Smooth muscle cell of the brain vasculature (primary cell): ENCODE measurements at places on chromosomes 6 and 20.

GRCh38 chr6:165641672-165642156 is 21.3 kb downstream of the PDE10A start:
- no peak for DNase-seq

DNA sequence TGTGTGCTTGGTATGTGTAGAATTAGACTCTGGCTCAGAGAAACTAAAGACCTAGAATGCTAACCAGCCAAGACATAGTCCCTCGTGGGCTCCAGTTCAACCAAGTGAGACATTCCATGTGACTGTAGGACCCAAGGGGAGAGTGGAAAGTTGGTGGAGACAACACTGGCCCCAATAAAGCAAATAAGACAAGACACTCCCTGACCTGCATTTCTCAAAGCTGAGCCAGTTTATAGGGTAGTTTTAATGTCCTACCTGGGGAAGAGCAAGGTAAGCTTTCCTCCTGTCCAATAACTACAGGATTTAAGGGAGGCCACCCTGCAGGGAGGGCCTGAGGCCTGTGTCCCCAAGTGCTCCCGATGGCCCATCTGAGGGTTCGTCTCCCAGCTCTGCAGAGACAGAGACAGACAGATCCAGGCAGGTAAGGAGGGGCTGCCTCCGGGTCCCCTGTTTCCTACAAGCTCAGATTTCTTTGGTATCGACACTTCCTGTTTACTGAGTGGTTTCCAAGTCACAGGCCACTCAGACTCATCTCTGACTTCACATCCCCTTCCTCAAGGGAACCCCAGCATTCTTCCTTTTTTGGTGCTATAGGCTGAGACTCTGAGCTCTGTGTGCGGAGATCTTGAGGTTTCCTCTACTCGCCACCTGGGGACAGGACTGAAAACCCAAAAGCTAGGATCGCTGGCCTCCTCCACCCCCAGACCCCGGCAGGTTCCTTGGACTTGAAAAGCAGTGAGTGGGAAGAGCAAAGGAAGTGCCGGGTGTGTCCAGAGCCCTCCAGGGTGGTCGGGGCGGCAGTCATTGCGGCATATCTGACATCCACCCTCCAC is 92.4 kb downstream of the PRND start:
- no peak for DNase-seq

GRCh38 chr6:90477366-90477765 is 109.5 kb downstream of the MAP3K7 start:
- DNase-seq, result no peak

GRCh38 chr20:11331096-11331495 is 586.6 kb upstream of the BTBD3 start:
- DNase-seq, result no peak

DNA sequence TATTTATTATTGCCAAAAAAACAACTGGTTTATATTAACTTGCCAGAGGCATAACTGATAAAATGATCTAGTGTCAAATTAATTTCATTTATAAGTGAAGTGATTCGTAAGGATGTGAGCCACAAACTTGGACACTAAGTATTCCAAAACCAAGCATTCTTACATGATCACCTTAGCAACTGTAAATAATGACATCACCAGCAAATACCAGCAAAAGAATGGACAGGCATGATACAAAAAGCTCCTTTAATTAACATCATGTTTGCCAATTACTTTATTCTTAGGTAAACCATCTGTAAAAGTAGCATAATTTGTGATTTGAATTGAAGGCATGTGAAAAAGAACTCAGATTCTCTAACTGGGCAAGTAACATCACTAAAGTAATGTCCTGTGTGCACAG is 17.2 kb upstream of the FNDC1 start:
- DNase-seq, result no peak

- no peak for DNase-seq
Observed at GRCh38 chr20:52921340-52921739, 50.8 kb upstream of the TSHZ2 start.

GRCh38 chr6:18978337-18979128 is 591.4 kb downstream of the RNF144B start:
- DNase-seq, result no peak

GRCh38 chr6:122063076-122063475 is 336.4 kb upstream of the HSF2 start:
- DNase-seq, result no peak

DNA sequence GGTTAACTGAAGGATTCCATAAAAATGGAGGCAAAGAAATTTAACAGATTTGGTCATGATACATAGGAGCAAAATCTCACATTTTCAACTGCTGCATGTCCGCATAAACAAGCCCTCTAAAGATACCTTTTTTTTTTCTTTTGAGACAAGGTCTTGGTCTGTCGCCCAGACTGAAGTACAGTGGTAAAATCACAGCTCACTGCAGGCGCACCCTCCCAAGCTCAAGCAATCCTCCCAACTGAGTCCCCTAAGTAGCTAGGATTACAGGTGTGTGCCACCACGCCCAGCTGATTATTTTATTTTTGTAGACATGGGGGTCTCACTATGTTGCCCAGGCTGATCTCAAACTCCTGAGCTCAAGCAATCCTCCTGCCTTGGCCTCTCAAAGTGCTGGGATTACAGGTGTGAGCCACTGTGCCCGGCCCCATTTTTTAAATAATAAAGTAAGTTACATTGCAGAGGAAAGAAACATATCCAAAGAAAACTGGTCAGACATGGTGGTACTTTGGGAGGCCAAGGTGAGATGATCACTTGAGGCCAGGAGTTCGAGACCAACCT is 13.7 kb downstream of the MDN1 start:
- no peak for DNase-seq

- DNase-seq, result no peak
Observed at GRCh38 chr6:13268913-13269518, 59.3 kb downstream of the TBC1D7 start.

DNA sequence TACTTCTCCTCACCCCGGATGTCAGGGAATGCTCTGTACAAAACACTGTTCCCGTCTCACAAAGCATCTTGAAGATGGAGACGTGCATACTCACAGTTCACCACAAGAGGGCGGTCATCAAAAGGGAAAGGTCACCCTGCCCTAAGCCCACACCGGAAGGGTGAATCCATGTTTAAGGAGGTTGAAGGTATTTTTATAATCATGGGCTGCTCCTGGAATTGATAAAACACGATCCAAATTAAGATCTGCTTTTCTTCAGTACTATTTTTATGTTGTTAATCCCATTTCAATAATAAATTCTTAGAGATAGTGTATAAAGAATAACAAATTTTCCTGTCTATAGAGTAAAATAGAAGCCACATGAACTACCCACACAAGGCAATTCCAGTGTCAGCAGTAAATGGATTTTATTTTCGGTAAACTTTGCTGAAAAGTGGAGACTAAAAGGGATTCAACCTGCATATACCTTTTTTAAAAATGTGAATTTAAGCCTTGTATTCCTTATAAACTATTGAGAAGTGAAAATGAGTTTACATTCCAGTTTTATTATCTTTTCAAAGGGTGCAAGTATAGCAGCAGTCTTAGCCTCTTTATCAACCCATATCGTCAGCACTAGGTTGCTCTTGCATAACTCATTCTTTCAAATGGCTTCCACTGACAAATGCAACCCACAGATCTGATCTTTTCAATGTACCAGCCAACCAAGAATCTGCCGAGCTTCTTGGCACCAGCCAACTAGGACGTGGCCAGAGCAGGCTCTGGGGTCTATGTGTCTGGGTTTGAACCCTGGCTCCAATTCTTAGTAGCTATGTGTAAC is 79.7 kb upstream of the MBOAT1 start:
- DNase-seq, result peak; percentile 71

DNA sequence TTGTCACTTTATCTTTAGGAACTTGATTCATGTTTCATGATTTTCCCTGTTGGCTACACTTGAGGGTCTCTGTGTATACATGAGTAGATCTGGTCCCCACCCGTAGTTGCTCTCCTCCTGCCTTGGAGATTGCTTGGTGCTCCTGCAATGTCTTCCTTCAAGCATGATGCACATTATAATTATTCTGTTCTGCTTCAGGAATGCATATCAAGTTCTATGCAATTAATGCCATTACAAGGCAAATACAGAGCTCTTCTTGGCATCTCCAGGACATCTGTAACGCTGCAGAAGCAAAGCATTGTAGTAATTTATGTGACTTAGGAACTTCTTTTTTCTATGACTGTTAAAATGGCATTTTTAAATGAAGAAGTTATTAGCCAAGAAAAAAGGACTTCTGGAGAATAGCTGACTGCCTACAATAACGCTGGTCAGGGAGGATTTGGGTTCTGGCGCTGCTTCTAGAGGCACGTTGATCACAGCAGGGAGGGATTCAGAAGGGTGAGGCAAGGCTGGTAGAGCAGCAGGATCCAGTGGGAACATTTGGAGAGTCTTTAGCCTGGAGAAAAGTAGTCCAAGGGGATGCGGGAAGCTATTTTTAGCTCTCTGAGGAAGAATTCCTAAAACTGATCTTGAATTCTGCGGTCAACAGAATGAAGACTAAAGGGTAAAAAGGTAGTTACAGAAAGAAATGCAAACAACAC is 203.6 kb downstream of the PLCB1 start:
- no peak for DNase-seq

GRCh38 chr6:7848229-7848628 is 62.4 kb downstream of the TXNDC5 start:
- DNase-seq, result no peak

GRCh38 chr20:2688041-2688591 is 4.5 kb upstream of the EBF4 start:
- no peak for DNase-seq
